ENCODE measurements at places on chromosomes 7 and 10.

GRCh38 chr7:151694828-151695580, 175.3 kb upstream of the RHEB start:
- DNase-seq: no peak

GRCh38 chr10:56586461-56586891, 225.4 kb upstream of the ZWINT start:
- no peak for DNase-seq

GRCh38 chr10:90798482-90798881, 59.4 kb downstream of the HTR7 start:
- no peak for DNase-seq

DNA sequence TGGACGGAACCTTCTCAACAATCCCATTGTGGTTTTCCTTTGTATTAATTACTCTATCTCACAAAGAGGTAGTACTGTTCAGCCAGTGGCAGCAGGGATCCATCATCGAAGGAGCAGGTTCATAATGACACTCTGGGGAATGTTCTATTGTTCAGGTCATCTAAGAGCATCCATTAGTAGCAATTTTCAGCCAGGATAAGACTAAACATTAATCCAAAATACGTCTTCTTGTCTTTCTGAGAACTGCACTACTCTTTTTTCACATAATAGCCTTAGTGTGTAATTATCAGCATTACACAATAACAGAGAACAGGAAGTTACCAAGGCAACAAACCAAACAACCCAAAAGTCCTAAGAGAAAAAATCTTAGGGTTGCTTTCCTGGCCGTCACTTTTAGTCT, 259.5 kb upstream of the VWC2 start:
- peak; percentile 8 for DNase-seq

- no peak for DNase-seq
Measured at GRCh38 chr10:109899356-109900331, 23.7 kb downstream of the XPNPEP1 start.
